ENCODE measurements at places on chromosomes 4 and X.

GRCh38 chr4:38491854-38492478 is 172.0 kb upstream of the KLF3 start:
- DNase-seq, result no peak

DNA sequence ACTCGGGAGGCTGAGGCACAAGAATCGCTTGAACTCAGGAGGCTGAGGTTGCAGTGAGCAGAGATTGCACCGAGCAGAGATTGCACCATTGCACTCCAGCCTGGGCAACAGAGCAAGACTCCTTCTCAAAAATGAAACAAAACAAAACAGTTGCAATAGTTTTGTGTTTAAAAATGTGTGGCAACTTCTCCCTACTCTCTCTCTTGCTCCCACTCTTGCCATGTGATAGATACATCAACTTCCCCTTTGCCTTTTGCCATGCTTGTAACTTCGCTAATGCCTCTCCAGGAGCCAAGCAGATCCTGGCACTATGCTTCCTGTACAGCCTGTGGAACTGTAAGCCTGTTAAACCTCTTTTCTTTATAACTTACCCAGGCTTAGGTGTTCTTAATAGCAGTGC is 52.5 kb upstream of the INTU start:
- no peak for DNase-seq

DNA sequence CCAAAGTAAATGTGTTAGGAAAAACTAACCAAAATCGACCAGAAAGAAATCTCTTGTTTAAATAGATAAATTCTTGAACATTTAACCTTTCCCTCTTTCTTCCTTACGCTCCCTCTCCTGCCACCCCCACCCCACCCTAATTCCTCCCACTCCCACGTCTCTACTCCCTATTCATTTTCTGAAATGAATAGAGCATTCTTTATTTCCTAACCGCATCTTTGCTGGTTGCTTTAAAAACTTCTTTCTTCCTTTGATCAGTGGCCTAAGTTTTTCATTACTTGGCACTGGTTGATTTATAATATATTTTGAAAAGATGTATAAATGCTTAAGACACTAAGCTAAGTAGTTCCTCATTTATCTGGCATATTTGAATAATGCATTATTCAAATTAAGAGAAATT is 33.9 kb downstream of the BMPR1B start:
- DNase-seq, result no peak

GRCh38 chr4:13626492-13627177 is 890 bp downstream of the BOD1L1 start:
- no peak for DNase-seq

Measured in fibroblast of upper back skin (primary cell).